C1 segment of cervical spinal cord (tissue), 14 donors: ENCODE measurements at places on chromosomes 5 and 9.

DNA sequence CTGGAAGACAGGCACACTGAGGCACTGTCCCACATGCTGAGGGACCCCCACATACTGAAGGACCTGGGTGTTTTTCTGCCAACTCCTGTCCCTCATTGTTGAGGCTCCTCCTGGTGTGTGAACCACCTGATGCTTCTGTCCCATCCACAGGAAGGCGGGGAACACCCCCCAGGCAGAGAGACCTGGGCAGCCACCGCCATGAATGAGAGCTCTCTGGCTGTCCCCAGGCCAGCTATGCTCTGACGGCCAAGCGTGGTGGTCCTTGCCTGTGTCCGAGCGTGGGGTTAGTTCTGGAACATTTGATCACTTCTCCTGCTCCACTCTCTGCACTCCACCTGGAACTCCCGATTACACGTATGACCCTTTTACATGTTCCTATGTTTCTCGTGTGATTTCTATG, 11.9 kb upstream of the LRRC14B start:
- no peak for DNase-seq

GRCh38 chr5:107980923-107981692, 310.4 kb upstream of the EFNA5 start:
- DNase-seq = no peak

GRCh38 chr9:18826248-18826647, 206.8 kb downstream of the SAXO1 start:
- no peak for DNase-seq

GRCh38 chr5:56517011-56517416, 283.9 kb upstream of the ANKRD55 start:
- DNase-seq = no peak

GRCh38 chr5:67338421-67338820, 141.8 kb upstream of the CD180 start:
- DNase-seq = no peak

DNA sequence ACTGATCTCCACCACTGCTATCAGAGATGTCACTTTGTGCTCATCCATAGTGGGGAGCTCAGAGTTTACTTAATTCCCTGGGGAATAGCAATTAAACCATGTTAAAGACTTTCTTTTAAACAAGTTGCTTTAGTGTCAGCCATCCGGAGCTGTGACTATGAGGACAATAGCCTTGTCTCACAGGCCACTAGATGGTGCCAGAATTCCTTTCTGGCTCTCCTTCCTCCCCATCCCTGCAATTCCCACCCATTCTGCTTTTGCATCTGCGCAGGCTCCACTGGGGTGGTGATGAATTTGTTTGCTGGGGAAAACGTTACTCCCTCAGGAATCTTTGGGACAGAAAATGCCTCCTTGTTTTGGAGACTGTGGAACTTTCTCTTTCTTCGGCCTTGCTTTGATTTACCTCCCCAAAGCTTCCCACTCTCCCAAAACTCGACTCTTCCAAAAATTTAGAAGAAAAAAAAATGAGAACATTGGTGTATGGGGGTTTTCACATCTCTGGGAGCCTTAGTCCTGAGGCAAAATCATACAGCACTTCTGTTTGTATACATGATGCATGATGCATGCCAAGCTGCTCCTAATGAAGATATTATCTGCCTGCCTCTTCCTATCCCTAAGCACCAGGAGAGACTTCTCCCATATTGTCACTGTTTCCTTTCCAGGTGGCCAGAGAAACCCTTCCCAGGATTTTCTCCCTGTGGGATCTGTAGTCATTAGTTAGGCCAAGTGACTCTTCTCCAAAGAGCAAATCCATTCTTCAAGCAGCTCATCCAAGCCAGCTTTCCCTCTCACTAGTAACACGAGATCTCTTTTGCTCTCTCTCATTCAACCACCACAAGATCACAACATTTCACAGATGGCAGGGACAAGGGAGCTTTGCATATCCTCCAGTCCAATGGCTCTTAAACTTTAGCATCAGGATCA, 466.1 kb downstream of the TLR4 start:
- peak; percentile 54 for DNase-seq

DNA sequence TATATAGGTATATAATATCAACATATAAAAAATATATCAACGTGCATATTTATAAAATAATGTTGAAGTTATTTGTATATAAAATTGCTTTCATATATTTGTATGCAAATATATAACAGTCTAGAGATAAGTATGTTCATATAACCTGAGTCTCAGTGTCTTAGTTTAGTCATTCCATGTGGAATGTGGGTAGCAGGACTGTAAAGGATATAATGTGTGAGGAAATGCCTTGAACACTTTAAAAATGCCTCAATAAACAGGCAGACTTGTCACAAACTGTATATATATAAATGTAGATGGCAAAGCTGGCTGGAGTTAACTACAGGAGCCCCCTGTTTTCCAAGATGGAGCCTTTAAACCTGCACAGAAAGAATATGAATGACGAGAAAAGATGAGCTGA, 48.4 kb downstream of the CCDC125 start:
- no peak for DNase-seq

- no peak for DNase-seq
Measured at GRCh38 chr5:150014456-150014855, 13.9 kb downstream of the HMGXB3 start.
